CD4-positive, alpha-beta T cell treated with Interleukin-15 for 4 hours (primary cell): ENCODE measurements at places on chromosomes 2 and 18.

- peak; percentile 70 for DNase-seq
These were observed 99.1 kb downstream of the ALPK2 start for GRCh38 chr18:58529714-58530354.

DNA sequence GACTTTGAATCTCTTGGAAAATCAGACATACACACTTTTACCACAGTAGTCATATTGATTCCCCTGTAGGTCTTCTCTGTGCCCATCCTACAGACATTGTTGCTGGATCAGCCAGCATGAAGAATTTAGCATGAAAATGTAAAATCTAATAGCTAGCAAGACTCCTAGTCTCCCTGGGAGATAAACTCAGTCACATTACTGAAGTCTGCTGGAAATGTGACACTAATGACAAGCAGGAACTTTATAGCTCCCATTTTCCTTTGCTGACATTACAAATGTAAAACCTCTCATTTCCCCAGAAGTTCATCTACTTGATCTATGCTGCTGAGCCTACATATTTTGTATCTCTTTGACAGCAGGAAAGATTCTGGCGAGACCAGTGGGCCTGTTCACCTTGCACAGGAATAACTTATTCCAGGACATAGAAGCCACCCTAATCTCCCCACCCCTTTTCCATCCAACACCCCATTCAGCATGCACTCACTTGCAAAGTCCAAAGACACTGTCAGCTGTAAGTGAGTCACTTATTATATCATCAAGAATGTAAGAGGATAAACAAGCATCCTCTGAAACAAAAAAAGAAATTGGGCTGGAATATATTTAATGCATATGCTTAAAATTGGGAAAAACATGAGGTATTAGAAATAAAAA lies 648.3 kb upstream of the PKDCC start:
- no peak for DNase-seq

- no peak for DNase-seq
These were observed 35.2 kb downstream of the MTHFD2 start for GRCh38 chr2:74233648-74234047.

DNA sequence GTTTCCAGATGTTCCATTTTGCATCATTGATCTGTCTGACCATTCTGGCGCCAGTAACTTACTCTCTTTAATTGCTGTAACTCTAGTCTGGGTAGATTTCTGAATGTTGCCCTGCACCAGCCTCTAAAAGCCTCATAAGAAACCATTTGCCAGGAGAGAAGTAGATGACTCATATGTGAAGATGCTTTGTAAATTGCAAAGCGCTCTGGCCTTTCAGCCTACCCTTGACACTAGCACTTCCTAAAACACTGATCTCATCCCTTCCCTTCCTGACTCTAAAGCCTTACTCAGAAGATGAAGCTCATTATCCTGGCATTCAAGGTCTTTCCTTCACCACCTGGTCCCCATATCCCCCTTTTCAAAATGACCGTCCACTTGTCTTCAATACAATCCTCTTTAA lies 193.2 kb upstream of the MEX3C start:
- DNase-seq: no peak

DNA sequence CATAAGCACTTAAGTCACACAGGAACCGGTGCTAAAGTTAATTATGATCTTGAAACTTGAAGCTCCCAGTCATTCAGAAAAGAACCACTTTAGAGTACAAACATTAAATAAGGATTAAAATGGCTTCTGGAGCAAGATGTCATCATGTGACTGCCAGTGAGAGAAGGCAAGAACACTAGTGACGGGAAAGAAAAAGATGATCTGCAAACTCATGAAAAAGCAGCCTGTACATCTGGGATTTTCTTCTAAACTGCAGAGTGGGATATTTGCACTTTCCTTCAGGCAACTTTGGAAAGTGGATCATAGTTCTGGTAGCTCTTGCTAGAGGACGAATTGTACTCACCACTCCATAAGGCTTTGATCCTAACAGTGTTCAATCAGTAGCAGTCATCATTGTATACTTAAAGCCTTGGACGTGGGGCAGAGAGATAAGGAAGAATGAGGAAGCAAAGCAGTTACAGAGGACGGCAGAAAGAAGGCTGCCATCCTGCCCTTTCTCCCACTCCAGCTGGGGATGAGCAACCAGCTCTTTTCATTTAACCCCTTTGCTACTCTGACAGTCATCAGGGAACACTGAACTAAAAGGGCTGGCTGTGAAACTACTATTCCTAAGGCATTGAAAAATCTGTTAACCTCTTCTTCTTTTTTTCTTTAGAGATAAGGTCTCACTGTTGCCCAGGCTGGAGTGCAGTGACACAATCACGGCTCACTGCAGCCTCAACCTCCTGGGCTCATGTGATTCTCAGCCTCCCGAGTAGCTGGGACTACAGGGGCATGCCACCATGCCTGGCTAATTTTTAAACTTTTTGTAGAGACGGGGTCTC lies 18.1 kb downstream of the ABHD3 start:
- DNase-seq: no peak

GRCh38 chr2:161990741-161991140 lies 83.3 kb downstream of the DPP4 start:
- no peak for DNase-seq

DNA sequence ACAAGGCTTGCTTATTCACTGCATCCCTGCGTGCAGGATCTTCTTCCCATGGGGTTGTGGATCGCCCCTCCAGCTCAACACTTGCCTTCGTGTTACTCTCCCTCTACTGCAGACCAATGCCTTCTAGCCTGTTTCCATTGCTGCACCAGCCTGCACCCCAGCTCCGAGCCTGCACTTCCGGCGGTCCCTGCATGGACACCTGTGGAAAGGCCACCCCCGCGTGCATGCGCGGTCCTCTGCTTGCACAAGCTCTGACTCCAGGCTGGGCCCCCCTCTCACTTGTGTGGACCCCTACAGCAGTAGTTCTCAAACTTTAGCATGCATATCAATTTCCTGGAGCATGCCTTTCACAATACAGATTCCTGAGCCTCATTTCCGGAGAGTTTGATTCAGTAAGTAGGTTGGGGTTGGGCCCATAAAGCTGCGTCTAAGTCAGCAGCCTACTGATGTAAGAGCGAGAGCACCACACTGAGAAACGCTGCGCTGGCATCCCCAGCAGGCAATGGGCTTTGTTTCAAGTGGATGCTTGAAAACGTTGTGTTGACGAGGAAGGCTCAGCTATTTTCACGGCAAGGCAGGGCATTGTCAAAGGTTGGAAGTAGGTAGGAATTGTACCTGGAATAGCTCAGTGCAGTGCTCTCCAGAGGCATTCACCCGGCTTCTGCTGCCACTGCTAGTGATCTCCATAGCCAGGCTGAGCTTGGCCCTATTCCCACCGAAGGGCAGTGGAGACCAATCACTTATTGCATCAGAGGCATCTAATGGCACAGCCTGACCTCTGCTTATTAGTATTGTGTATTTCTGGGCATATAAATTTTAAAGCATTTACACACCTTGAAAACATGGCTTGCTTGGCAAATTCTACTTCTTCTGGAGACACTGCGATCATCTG lies 32.6 kb downstream of the CREG2 start:
- DNase-seq: no peak

DNA sequence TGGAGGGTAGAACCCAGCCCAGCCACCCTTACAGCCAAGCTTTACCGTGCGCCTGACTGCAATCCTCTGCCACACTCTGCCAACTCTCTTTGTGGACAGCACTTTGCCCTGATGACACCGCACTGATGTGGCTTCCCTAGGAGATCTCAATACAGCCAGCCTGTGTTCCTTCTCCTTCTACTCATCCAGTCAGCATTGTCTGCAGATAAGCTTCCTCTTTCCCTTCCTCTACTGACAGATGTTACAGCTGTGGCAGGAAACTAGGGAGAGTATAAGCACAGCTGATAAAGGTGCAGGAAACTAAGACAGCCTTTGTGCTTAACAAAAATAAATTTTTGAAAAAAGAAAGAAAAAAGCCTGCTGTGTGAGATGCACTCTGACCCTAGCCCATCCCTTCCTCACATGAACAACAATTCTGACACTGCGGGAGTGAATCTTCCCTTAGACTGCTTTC lies 25.0 kb downstream of the CEP68 start:
- DNase-seq: no peak

DNA sequence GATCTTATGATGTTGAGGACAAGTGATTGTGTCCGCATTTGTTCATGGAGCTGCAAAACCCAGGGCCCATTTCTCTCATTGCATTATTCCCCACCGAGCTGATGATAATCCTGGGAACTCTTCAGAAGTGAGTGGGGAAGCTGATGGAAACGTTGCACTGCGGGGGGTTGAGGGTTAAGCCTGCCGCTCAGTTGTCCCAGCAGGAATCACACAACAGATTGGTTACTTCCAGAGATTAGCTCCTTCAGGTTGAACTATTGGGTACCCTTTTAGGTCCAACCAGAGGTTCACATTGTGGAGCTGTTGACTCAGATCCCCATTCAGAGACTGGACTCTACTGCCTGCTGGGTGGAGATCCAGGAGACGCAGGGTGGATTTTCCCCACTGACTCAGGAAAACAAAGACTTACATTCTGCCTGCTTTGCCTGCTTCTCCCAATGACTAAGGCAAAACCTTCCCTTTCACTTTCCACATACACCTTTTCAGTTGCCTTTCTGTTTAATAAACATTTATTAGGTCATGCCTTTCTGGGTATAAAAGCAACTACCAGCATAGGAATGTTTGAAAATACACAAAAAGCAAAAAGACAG lies 286.4 kb downstream of the TXNL1 start:
- no peak for DNase-seq

DNA sequence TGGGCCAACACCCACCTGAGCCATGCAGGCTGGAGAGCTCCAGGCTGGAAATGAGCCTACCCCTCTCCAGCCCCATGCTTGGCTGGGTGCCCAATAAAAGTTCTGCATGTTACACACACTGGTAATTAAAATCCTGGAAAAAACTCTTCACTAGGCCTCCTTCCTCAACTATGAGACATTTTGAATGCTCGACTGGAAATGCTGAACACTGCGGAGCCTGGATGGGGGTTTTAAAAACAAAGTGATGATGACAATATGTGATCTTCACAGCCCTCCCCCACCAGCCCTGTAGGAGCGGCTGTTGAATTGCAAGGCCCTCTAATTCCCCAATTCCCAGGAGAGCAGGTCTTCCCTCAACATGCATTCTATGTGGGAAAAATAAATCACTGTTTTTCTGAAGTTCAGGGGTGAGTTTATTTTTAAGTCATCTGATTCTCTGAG lies 179.2 kb downstream of the TTC32 start:
- no peak for DNase-seq

DNA sequence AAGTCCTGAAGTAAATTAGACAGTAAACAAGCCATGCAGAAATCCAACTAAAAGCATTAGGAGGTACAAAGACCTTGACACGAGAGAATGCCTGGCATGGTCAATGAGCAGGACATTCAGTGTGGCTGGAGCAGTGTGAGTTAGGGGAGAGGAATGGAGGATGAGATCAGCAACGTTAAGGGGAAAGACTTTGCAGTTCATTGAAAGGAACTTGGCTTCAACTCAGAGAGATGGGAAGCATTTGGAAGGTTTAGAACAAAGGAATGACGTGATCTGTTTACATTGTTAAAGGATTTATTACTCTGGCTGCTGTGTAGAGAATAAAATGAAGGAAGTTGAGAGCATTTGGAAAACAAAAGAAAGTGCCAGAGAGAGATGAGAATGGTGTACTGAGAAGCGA lies 621.3 kb downstream of the XIRP2 start:
- DNase-seq: no peak
